ENCODE measurements at places on chromosomes 2 and 18. TPM values are rescaled to one million over a fixed set of nuclear protein-coding genes. Genes with fewer than 3 reads are reported as not detected.

The IMPACT gene
- 31.2 TPM for total RNA-seq

The CACNB4 gene
- 9.6 TPM for total RNA-seq

The TEKT4 gene
- not detected for total RNA-seq

The RIF1 gene
- 25.0 TPM for total RNA-seq

The GPR75 gene
- total RNA-seq = 1.5 TPM

The C1D gene
- total RNA-seq = 11.2 TPM

The PSMA8 gene
- total RNA-seq = not detected

The DPP10 gene
- not detected for total RNA-seq

The CDK5R2 gene
- not detected for total RNA-seq

The RGPD6 gene
- 1.9 TPM for total RNA-seq

The G6PC2 gene
- total RNA-seq = not detected

The KANSL1L gene
- 6.4 TPM for total RNA-seq

The ALK gene
- 0.04 TPM for total RNA-seq

The PID1 gene
- total RNA-seq = 1.2 TPM

The EFHD1 gene
- total RNA-seq = 1.1 TPM

The IL37 gene
- not detected for total RNA-seq

The SLC14A1 gene
- total RNA-seq = 0.52 TPM

The RNMT gene
- total RNA-seq = 19.7 TPM

The LGALSL gene
- total RNA-seq = 35.8 TPM

The PARD3B gene
- 4.3 TPM for total RNA-seq

The RBM44 gene
- 0.36 TPM for total RNA-seq

The CTAGE1 gene
- not detected for total RNA-seq

The TSPYL6 gene
- total RNA-seq = not detected

The TCF7L1 gene
- total RNA-seq = 4.5 TPM

The ZNF396 gene
- total RNA-seq = 0.80 TPM

The CPS1 gene
- 4.7 TPM for total RNA-seq

The STARD6 gene
- not detected for total RNA-seq

The CHRNG gene
- total RNA-seq = not detected

The NBAS gene
- total RNA-seq = 25.1 TPM

The ALPG gene
- total RNA-seq = not detected

The GPAT2 gene
- 0.44 TPM for total RNA-seq

The SGO2 gene
- total RNA-seq = 6.3 TPM

The CHAC2 gene
- 4.8 TPM for total RNA-seq

The RALB gene
- total RNA-seq = 81.2 TPM

The LYG2 gene
- total RNA-seq = not detected

The IL1F10 gene
- total RNA-seq = not detected

The RNF103 gene
- 12.6 TPM for total RNA-seq

The MCEE gene
- 33.8 TPM for total RNA-seq

The LDLRAD4 gene
- total RNA-seq = 3.0 TPM

The NEU4 gene
- not detected for total RNA-seq

The CKAP2L gene
- 14.0 TPM for total RNA-seq

The LAMA3 gene
- total RNA-seq = 40.1 TPM
